Esophagus muscularis mucosa (tissue), 4 donors: ENCODE measurements at places on chromosomes 2 and 18. TPM values are rescaled to one million over a fixed set of nuclear protein-coding genes. Genes with fewer than 3 reads are reported as not detected.

The IL1F10 gene
- total RNA-seq, result not detected

The PRSS56 gene
- total RNA-seq, result not detected

The NPPC gene
- 0.98 TPM for total RNA-seq

The AQP12A gene
- total RNA-seq, result not detected

The WDR75 gene
- total RNA-seq, result 23.5 TPM

The CYP27C1 gene
- not detected for total RNA-seq

The FIGN gene
- 12.0 TPM for total RNA-seq

The CLASP1 gene
- total RNA-seq, result 78.6 TPM

The DYNAP gene
- total RNA-seq, result not detected

The CELF4 gene
- total RNA-seq, result 1.7 TPM

The CABLES1 gene
- 5.6 TPM for total RNA-seq

The UGT1A10 gene
- not detected for total RNA-seq
